ENCODE measurements at places on chromosomes 5 and 9. TPM values are rescaled to one million over a fixed set of nuclear protein-coding genes. Genes with fewer than 3 reads are reported as not detected.

Gene DIRAS2
- 0.72 TPM for total RNA-seq

Gene CAAP1
- 18.3 TPM for total RNA-seq

Gene GRIA1
- not detected for total RNA-seq

Gene ABLIM3
- total RNA-seq = 2.8 TPM

Gene CSF1R
- total RNA-seq = under 0.01 TPM

Gene FASTKD3
- total RNA-seq = 4.9 TPM

Gene ENTPD2
- 1.7 TPM for total RNA-seq

Gene IFNA2
- total RNA-seq = not detected

Gene OTULINL
- 0.64 TPM for total RNA-seq

Gene RNF180
- total RNA-seq = 5.3 TPM

All from tracheal epithelial cell (primary cell).